Activated naive CD4-positive, alpha-beta T cell (primary cell): ENCODE measurements at places on chromosomes 1 and 21.
A peak's percentile ranks its signal among the peaks of the same experiment; 100 is the strongest.

GRCh38 chr1:21868941-21869454 is 56.9 kb downstream of the LDLRAD2 start:
- no peak for DNase-seq

DNA sequence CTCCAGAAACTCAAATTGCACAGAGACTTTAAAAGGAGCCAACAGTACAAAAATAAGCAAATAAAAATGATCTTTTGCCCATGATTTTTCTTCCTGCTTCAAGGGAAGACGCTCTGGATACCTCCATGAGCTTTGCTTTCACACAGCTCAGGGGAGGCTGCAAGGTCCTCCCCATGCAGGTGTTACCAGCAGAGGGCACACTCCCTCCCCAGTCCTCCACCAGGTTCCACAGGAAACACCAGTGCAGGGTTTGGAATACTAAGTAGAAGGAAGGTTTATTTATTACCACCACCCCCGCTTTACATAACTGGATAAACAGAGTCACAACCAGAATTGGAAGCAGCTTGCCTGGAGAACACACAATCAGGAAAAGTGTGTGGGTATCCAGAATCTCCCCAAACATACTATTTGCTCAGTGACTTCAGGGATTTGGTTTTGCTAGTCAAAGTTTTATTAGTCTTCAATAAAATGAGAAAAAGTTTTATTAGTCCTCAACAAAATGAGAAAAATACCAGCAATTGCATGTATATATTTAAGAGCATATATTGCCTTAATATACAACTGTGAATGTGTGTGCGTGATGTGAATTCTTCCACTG is 37.3 kb downstream of the HSD3B1 start:
- no peak for DNase-seq

GRCh38 chr1:115179397-115180079 is 90.2 kb upstream of the TSPAN2 start:
- DNase-seq = no peak

GRCh38 chr21:31908106-31909031 is 35.5 kb downstream of the HUNK start:
- no peak for DNase-seq

DNA sequence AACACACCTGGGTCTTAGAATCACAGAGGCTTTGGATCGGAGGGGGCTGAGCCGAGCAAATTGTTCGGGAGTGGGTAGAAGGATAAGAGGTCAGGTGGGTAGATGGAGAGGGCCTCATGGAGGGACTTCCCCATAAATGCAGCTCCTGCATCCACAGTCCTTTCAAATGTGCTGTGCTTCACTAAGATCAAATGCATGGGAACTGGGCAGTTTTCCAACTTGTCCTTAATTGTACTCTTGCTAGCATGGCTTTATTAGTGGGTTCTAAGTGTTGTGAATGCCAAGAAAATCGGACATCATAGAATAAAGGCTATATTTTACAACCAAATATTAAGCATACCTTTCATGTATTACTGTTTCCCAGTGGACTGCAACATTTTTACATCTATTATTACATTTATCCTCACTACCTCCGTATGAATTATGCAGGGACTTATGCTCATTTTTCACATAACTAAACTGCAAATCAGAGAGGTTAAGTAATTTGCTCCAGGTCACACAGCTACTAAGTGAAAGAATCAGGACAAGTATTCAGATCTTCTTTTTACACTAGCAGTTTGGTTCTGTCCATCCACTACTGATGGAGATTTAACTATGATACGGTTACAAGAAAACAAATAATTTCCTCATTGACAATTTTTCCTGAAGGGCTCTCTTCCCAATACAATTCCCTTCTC is 174.5 kb upstream of the RUNX1 start:
- DNase-seq = no peak

DNA sequence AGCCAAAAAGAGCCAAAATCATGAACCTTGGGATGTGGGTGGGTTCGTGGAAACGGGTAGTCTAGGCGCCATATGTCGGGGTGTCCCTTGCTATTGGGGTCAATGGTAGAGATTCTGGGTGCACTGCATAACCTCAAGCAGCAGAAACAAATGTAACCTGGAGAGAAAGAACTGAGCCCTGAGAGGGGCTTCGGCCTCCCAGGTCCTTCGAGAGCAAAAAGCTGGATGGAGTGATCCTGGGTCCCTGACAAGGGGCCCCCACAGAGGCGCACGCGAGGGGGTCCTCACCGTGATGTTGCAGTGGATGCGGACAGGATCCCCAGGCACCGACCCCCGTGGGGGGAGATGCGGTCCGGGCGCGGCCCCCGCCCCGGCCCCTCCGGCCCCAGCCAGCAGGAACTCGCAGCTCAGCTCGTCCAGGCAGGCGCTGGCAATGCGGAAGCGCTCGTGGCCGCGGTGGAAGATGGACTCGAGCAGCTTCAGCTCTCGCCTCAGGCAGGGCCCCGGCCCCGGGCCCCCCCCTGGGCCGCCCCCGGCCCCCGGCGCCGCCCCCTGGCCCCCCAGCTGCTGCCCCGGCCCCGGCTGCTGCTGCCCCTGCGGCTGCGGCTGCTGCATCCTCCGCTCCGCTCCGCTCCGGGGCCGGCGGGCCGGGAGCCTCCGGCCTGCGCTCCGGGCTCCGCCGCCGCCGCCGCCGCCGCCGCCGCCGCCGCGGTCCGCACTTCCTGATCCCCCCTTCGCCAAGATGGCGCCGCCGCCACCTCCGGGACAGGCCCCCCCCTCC is at the start of gene UBE2Q1:
UBE2Q1 (minus strand) TSS at position 724 of the 781 bp plus-strand sequence; CDS start at position 615, 109 bp downstream.
- peak; percentile 40 for DNase-seq

- DNase-seq = no peak
Observed at GRCh38 chr1:233603478-233603877, 10.4 kb upstream of the KCNK1 start.

DNA sequence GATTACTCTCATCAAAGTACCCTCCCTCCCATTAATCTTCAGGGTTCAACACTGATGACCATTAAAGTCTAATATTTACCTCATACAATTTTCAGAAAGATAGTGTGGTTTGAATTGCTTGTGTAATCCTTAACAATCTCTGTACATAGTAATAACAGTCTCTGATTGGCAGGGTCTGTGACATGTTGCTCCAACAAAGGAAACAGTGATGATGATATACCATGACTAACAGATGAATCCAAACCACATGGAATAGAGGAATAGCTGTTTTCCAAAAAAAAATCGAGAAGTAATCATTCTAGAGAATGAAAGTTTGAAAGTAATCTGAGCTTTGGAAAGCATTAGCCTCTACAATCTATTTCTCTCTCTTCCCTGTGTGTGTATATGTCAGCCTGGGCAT is 610.1 kb upstream of the NEGR1 start:
- no peak for DNase-seq

DNA sequence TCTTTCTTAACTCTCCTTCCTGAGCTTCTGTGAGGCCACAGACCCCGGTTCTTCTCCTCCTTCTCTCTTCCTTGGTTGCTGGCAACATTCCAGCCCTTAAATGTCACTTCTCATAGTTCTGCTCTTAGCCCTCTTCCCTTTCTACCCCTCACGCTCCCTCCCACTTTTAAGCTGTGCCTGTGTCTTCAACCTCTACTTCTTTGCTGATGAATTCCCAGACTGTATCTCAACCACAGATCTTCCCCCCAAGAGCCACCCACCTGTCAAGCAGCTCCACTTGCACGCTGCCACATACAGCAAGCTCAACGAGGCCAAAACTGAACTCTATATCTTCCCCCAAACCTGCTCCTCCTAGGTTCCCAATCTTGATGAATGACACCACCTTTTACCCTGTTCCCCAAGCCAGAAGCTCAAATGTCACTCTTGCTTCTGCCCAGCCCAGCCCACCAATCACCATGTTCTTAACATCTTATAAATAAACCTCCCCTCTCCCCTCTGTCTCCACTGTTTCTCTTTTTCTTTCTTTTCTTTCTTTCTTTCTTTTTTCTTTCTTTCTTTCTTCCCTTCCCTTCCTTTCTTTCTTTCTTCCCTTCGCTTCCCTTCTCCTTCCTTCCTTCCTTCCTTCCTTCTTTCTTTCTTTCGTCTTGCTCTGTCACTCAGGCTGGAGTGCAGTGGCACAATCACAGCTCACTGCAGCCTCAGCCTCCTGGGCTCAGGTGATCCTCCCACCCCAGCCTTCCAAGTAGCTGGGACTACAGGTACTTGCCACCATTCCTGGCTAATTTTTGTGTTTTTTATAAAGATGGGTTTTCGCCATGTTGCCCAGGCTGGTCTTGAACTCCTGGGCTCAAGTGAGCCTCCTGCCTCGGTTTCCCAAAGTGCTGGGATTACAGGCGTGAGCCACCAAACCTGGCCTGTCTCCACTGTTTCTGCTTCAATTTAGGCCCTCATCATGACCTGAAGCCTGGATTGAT is 19.8 kb upstream of the PTP4A2 start:
- no peak for DNase-seq

GRCh38 chr1:29786791-29787732 is 550.7 kb downstream of the PTPRU start:
- no peak for DNase-seq

- no peak for DNase-seq
Observed at GRCh38 chr1:66426239-66426853, 107.6 kb upstream of the SGIP1 start.

GRCh38 chr21:41280115-41280919 is 36.3 kb upstream of the FAM3B start:
- no peak for DNase-seq

DNA sequence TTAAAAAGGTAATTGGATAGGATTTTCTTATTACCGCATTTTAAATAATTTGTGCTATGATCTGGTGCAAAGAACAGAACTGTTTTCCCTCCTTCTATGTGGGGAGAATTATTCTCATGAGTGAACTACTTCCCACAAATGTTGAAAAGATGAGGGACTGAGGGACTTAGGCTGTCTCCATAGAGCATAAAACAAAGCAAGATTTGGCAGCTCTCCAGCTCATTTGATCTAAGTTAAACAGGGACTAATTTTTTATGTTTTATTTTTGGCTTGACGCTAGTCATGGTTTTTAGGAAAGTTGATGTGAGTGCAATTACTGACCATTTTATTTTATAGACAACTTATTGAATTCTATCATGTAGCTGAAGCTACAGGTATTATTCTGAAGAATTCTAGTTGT is 362.3 kb downstream of the HLX start:
- DNase-seq = no peak

GRCh38 chr1:62377043-62377562 is 57.9 kb upstream of the KANK4 start:
- DNase-seq = no peak

- DNase-seq = no peak
Observed at GRCh38 chr1:160024195-160024905, 7.4 kb downstream of the PIGM start.
